ENCODE measurements at places on chromosomes 4 and X. TPM values are rescaled to one million over a fixed set of nuclear protein-coding genes. Genes with fewer than 3 reads are reported as not detected.
A peak's percentile ranks its signal among the peaks of the same experiment; 100 is the strongest.

- DNase-seq = no peak
- H3K36me3 ChIP-seq = no peaks in the 10 kb centered on the region
- H3K27me3 ChIP-seq = no peaks in the 10 kb centered on the region
- no peaks in the 10 kb centered on the region for H3K4me1 ChIP-seq
- H3K27ac ChIP-seq = no peak overlapping the region
- H3K4me3 ChIP-seq = no peak overlapping the region
Measured at GRCh38 chrX:10981506-10981905, 129.6 kb upstream of the HCCS start.

DNA sequence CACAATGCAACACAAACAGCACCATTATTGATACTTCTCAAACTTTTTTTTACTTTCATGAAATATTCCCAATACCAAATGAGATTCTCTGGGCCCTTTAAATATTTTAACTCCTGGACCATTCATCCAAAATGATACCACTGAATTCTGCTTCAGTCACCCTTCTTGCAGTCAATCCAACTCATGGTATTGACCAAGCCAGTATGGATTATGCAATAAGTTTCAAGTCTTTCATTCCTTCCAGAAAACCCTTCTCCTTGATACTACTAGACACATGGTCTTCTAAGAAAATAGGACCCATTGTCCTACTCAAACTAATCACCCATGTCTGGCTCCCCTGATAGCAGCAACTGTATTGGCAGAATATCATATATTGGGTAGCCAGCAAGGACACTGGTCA, 23.0 kb downstream of the ZNF721 start:
- H3K4me3 ChIP-seq = no peak overlapping the region
- no peak for DNase-seq
- no peaks in the 10 kb centered on the region for H3K27me3 ChIP-seq
- H3K4me1 ChIP-seq = peaks cover 15% of the 10 kb centered on the region

DNA sequence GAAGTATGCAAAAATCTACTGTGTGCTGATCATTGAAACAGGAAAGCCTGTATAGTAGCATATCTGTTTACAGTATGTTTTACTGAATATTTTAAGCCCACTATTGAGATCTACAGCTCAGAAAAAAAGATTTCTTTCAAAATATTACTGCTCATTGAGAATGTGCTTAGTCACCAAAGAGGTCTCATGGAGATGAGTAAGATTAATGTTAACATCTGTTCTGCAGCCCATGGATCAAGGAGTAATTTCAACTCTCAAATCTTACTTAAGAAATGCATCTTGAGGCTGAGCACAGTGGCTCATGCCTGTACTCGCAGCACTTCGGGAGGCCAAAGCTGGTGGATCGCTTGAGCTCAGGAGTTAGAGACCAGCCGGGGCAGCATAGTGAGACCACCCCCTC, 3.3 kb downstream of the RNF4 start:
- H3K4me3 ChIP-seq = no peak overlapping the region
- H3K27ac ChIP-seq = no peak overlapping the region
- no peaks in the 10 kb centered on the region for H3K36me3 ChIP-seq
- no peak for DNase-seq

- no peak overlapping the region for H3K4me3 ChIP-seq
- H3K27me3 ChIP-seq = no peaks in the 10 kb centered on the region
- DNase-seq = no peak
Measured at GRCh38 chr4:49032440-49033161, 46.5 kb downstream of the CWH43 start.

DNA sequence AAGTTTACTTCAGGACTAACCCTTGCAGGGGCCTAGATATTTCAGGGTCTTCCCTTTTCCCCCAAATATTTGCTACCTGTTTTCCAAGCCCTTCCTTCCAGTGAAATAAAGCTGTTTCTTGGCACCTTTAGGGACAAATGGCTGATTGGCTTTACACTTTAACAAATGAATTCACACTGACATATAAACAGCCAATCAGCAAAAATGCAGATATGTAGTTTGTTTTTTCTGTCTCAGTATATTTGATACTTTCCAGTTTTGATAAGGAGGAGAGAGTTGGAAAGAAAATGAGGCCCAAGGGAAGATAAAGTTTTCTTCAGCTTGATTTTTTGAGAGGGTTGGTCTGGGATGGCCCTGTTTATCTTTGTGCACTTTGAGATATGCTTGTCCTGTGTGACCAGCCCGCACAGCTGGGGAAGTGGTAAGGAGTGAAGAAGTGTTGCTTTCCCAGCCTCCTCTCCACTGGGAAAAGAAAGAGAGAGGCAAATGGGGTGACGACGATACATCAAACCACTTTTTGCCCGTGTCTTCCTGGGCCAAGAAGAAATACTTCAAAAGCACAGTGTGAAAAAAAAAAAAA, 67.5 kb downstream of the MGST2 start:
- H3K4me3 ChIP-seq = no peak overlapping the region
- no peaks in the 10 kb centered on the region for H3K36me3 ChIP-seq
- H3K27me3 ChIP-seq = no peaks in the 10 kb centered on the region
- H3K4me1 ChIP-seq = peaks cover 24% of the 10 kb centered on the region
- DNase-seq = no peak
- H3K27ac ChIP-seq = no peak overlapping the region

- H3K27ac ChIP-seq = no peak overlapping the region
- no peak overlapping the region for H3K4me3 ChIP-seq
- no peak for DNase-seq
- H3K4me1 ChIP-seq = no peaks in the 10 kb centered on the region
- no peaks in the 10 kb centered on the region for H3K27me3 ChIP-seq
Measured at GRCh38 chrX:109954333-109954732, 48.6 kb upstream of the TMEM164 start.

- no peaks in the 10 kb centered on the region for H3K4me1 ChIP-seq
- no peaks in the 10 kb centered on the region for H3K36me3 ChIP-seq
- no peak for DNase-seq
Measured at GRCh38 chr4:74764119-74764518, 30.2 kb downstream of the BTC start.

DNA sequence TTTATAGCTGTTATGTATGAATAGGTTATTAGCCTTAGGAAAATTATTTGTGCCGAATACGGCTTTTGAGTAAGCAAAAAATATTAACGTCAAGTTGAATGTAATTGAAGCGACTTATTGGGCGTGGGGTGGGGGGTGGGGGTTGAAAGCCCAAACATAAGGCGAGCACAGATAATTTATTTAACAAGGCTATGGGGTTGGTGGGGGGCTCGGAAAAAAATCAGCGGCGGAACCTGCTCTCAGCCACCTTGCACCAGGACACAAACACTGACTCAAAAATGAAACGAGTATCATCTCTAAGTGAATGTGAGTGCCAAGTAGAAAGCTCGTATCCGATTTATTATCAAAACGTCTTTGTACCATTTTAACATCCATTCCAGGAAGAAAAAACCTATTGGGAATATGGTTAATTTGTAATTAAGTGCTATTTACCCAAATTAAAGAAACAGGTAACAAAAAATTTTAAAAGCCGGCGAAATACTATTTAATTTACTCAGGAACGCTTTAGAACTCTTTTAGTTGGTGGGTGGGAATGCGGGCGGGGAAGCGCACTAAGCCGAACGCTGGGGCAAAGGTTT, 902 bp upstream of the LARP1B start:
- H3K27ac ChIP-seq = peak overlapping the region; percentile 95
- no peaks in the 10 kb centered on the region for H3K36me3 ChIP-seq
- H3K4me3 ChIP-seq = peak overlapping the region; percentile 89
- no peak for DNase-seq

- H3K4me1 ChIP-seq = no peaks in the 10 kb centered on the region
- no peak overlapping the region for H3K27ac ChIP-seq
- no peaks in the 10 kb centered on the region for H3K27me3 ChIP-seq
- no peaks in the 10 kb centered on the region for H3K36me3 ChIP-seq
Measured at GRCh38 chrX:46620505-46620904, 46.9 kb downstream of the CHST7 start.

GRCh38 chr4:1975391-1975801, 33.4 kb downstream of the NELFA start:
- peak overlapping the region; percentile 5 for H3K27ac ChIP-seq
- H3K27me3 ChIP-seq = no peaks in the 10 kb centered on the region
- no peak for DNase-seq
- H3K36me3 ChIP-seq = peaks cover 46% of the 10 kb centered on the region
- H3K4me3 ChIP-seq = no peak overlapping the region

DNA sequence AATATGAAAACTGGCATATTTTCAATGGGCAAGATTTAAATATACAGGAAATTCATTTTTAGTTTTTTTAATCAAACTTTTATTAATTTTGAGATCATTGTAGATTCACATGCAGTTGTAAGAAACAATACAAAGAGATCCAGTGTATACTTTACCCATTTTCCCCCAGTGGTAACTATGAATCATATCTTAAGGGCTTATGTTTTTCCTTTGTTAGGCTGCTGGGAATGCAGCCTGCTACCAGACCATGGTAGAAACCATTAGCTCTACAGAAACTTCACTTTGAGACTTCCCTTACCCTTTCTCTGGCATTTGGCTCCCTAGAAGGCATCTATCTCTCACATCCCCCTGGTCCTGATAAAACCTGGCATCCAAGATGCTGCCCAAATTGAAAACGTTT, 147.6 kb upstream of the EOLA2 start:
- no peak overlapping the region for H3K4me3 ChIP-seq
- H3K36me3 ChIP-seq = no peaks in the 10 kb centered on the region
- H3K27ac ChIP-seq = no peak overlapping the region
- no peak for DNase-seq
- no peaks in the 10 kb centered on the region for H3K4me1 ChIP-seq

- H3K27ac ChIP-seq = no peak overlapping the region
- H3K27me3 ChIP-seq = no peaks in the 10 kb centered on the region
- no peaks in the 10 kb centered on the region for H3K4me1 ChIP-seq
- H3K4me3 ChIP-seq = no peak overlapping the region
Measured at GRCh38 chr4:13933191-13933590, 305.7 kb upstream of the BOD1L1 start.

GRCh38 chrX:120365320-120365719, 3.4 kb downstream of the ATP1B4 start:
- peak; percentile 47 for DNase-seq
- no peaks in the 10 kb centered on the region for H3K27me3 ChIP-seq
- H3K27ac ChIP-seq = no peak overlapping the region
- no peak overlapping the region for H3K4me3 ChIP-seq
- H3K4me1 ChIP-seq = no peaks in the 10 kb centered on the region
- no peaks in the 10 kb centered on the region for H3K36me3 ChIP-seq

DNA sequence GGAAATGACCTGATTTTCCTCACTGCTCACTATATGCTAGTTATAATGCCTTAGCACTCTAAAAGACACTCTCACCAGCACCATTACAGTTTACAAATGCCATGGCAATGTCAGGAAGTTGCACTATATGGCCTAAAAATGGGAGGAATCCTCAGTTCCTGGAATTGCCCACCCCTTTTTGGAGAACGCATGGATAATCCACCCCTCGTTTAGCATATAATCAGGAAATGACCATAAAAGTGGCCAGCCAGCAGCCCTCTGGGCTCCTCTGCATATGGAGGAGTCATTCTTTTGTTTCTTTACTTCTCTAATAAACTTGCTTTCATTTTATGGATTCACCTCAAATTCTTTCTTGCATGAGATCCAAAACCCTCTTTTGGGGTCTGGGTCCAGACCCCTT, 93.0 kb downstream of the UPRT start:
- DNase-seq = no peak
- H3K36me3 ChIP-seq = no peaks in the 10 kb centered on the region
- H3K27ac ChIP-seq = no peak overlapping the region

- DNase-seq = no peak
- no peaks in the 10 kb centered on the region for H3K4me1 ChIP-seq
- H3K36me3 ChIP-seq = no peaks in the 10 kb centered on the region
- H3K4me3 ChIP-seq = no peak overlapping the region
Measured at GRCh38 chr4:174794543-174795094, 34.4 kb downstream of the GLRA3 start.

DNA sequence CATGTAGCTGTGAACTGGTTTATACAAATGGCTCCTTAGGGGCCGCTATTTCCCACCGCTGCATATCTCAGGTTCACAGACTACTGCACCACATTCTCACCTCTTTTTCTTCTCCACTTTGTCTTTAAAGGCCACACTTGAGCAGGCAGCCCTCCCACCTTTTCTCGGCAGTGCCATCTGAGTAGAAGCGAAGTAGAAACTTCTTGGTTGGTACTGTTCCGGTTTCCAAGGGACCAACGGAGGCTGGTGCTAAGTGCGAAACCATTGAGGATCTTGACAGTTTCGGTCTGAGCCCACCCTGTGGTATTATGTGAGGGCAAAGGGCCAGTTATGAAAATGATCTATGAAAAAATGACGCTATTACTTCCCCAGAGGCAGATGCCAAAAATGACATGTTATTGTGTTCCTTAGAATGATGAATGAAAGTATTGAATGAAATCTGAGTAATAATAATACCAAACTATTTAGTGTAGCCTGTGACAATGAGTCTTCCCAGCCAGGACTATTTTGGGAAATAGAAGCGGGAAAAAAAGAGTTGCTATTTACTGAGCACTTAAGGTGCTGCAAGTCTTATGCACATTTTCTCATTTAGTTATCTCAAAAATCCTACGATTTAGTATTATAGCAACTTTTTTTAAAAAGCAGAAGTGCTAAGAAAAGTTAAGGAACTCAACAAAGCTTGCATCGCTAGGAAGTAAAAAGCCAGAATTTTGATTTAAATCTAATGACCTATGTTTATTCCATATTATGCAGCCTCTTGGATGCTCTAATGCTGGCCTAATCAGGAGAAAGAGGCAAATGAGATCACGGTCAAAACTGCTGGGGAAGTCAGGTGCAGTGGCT, 29.6 kb upstream of the CHRNA9 start:
- H3K27ac ChIP-seq = no peak overlapping the region
- no peaks in the 10 kb centered on the region for H3K36me3 ChIP-seq
- H3K4me1 ChIP-seq = peaks cover 7% of the 10 kb centered on the region
- no peak overlapping the region for H3K4me3 ChIP-seq
- DNase-seq = no peak
- H3K27me3 ChIP-seq = no peaks in the 10 kb centered on the region

DNA sequence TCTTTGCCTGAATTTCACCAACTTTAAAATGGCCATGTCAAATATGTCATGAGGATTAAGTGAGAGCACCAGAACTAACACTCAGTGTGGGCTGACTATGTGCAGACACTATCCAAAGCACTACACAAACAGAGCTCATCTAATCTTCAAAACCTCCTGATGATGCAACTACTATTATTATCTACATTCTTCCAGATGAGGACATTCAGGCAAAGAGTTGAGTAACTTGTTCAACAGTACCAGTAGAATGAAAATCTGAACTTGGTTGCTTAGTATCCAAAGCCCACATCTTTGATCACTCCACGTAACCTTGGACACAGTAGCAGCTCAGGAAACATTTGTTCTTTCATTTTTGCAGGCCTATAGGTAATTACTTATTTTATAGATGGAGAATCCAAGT, 90.1 kb downstream of the ATP8A1 start:
- H3K4me3 ChIP-seq = no peak overlapping the region
- no peak overlapping the region for H3K27ac ChIP-seq
- DNase-seq = no peak
- peaks cover 11% of the 10 kb centered on the region for H3K4me1 ChIP-seq
- no peaks in the 10 kb centered on the region for H3K36me3 ChIP-seq

- no peak for DNase-seq
- H3K27me3 ChIP-seq = no peaks in the 10 kb centered on the region
- no peaks in the 10 kb centered on the region for H3K36me3 ChIP-seq
- no peaks in the 10 kb centered on the region for H3K4me1 ChIP-seq
Measured at GRCh38 chrX:46551494-46552128, 6.4 kb upstream of the ZNF674 start.

MAGEC1 gene
- not detected for total RNA-seq

GCNA gene
- 7.3 TPM for total RNA-seq

NKX1-1 gene
- total RNA-seq = not detected

TLR3 gene
- 20.0 TPM for total RNA-seq

GABRE gene
- 21.7 TPM for total RNA-seq

SLC6A14 gene
- 117 TPM for total RNA-seq

UPF3B gene
- total RNA-seq = 3.5 TPM

ZNF280C gene
- 3.3 TPM for total RNA-seq

DCAF4L1 gene
- 0.24 TPM for total RNA-seq

Data from upper lobe of left lung (tissue), 6 donors.